NCI-H2081 treated with DMSO at 0.1 percent for 48 hours (cell line): ENCODE measurements at places on chromosomes 1 and 21.

DNA sequence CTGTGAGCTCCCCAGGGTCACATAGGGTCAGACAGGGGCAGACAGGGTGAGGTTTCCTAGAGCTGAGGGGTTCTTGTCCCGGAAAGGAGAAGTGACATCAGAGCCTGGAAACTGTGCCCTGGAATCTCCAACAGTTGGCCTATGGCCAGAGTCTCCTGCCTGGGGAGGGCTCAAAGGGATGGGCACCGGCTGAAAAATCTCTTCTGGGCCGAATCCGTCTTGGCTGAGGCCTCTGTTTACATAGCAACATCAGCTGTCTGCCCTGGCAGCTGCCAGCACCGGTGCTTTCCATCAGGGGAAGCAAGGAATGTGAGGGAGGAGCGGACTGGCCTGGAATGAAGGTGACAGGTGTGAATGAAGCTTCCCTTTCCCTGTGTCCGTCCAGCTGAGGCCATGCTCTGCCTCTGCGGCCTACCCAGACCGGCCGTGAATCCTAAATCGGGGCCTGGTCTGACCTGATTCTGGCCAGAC is 30.7 kb downstream of the VASH2 start:
- DNase-seq, result no peak

- no peak for DNase-seq
These were observed 116.3 kb upstream of the SOD1 start for GRCh38 chr21:31543191-31543590.

DNA sequence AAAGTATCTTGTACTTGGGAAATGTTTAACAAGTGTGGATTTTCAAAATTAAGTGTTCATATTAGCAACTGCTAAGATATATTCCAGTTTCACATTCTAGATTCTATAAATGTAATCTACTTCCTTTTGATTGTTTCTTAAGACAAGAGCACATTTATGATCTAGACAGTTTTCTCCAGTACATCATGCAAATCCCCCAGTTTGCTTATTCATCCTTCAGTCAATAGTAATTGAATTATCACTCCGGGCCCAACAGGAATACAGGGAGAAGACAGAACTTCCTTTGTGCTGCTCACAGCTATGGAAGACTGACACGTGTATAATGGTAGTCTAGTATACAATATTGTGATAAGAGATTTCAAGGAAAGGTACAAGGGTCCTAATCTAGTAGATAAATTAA is 14.5 kb downstream of the PLA2G4A start:
- DNase-seq, result no peak

- DNase-seq, result no peak
These were observed 30.3 kb upstream of the PLA2G2C start for GRCh38 chr1:20216574-20216973.

- no peak for DNase-seq
These were observed 295.0 kb downstream of the OMA1 start for GRCh38 chr1:58251430-58252073.
